Activated B cell treated with CpG ODN at 0.5 μM for 24 hours (primary cell): ENCODE measurements at places on chromosomes 3 and 15. TPM values are rescaled to one million over a fixed set of nuclear protein-coding genes. Genes with fewer than 3 reads are reported as not detected.

SMC4 gene
- total RNA-seq, result 35.2 and 40.4 TPM in 2 replicates

PAQR5 gene
- not detected in 2 replicates for total RNA-seq

RLBP1 gene
- total RNA-seq, result not detected in 2 replicates

LRRN1 gene
- 0.81 and 1.00 TPM in 2 replicates for total RNA-seq

GHSR gene
- total RNA-seq, result not detected in 2 replicates

WDR53 gene
- total RNA-seq, result 14.1 and 14.3 TPM in 2 replicates

ZNF660 gene
- total RNA-seq, result 4.8 and 5.2 TPM in 2 replicates

UPK1B gene
- not detected in 2 replicates for total RNA-seq

FAH gene
- total RNA-seq, result 7.5 and 8.6 TPM in 2 replicates

CNTN4 gene
- total RNA-seq, result 0.05 TPM in 1 of 2 replicates, not detected in the other

UBAP1L gene
- 5.9 and 9.6 TPM in 2 replicates for total RNA-seq

CADPS gene
- 0.05 TPM in 1 of 2 replicates, not detected in the other for total RNA-seq

PPP1R14D gene
- 0.31 TPM in 1 of 2 replicates, not detected in the other for total RNA-seq

SLC22A13 gene
- total RNA-seq, result 0.20 and 0.51 TPM in 2 replicates

HTR3E gene
- not detected in 2 replicates for total RNA-seq

C2CD4A gene
- not detected in 2 replicates for total RNA-seq

PLA2G4D gene
- total RNA-seq, result not detected in 2 replicates

CRABP1 gene
- total RNA-seq, result not detected in 2 replicates
